H1 (cell line): ENCODE measurements at places on chromosomes 2 and 18. TPM values are rescaled to one million over a fixed set of nuclear protein-coding genes. Genes with fewer than 3 reads are reported as not detected.

DNA sequence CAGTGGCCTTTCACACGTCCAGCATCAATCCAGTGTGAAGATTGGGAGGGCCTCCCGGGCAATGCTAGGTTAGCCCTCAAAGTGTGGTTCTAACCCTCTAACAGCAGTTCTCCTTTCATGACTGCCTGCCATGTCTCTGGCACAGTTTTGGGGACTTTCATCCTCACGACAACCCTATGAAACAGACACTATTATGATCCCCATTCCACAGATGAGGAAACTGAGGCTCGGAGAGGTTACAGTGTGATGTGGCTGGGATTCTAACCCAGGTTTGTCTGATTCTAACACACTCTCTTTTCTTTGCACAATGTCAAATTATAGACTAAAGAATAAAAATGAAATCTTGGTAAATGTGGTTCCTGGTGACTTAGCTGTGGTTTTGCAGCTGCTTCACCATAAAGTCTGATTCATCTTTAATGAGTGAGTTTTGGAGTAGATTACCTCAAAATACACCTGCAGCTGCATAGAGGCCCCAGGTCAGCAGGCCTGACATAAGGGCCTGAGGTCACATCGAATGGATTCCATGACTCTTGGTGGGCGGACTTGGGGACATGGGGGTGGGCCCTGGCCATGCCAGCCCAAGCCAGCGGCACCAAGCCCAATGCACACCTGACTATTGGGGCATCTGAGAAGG is 214.4 kb downstream of the GLI2 start:
- no peaks in the 10 kb centered on the region; the same call in 1 of the 2 replicates for H3K4me1 ChIP-seq
- no peak overlapping the region for H3K4me3 ChIP-seq
- DNase-seq, result no peak
- H3K27ac ChIP-seq, result no peak overlapping the region
- H3K36me3 ChIP-seq, result no peaks in the 10 kb centered on the region

DNA sequence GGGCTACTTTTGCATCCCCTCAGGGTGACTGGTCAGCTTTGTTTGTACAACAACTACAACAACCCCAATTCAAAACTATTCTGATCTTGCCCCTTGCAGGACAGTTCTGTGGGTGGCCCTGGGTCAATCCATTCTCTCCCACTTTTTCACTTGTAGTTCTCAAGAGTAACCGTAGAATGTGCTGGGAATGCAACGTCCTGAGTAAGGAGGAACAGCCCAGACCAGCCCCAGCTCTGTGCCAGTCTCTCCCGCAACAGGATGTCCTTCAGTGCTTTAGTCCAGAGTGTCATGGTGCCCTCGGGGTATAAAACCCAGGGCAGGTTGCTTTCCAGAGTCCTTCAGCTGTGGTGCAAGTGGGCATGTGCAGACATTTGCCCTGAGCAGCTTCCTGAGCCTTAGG is 22.1 kb upstream of the TEX51 start:
- no peak for DNase-seq
- no peaks in the 10 kb centered on the region for H3K36me3 ChIP-seq
- H3K4me1 ChIP-seq, result peaks cover 3% of the 10 kb centered on the region; the same call in 1 of the 2 replicates
- H3K4me3 ChIP-seq, result no peak overlapping the region; the same call in 1 of the 2 replicates
- no peak overlapping the region for H3K27ac ChIP-seq

- H3K36me3 ChIP-seq, result no peaks in the 10 kb centered on the region
- no peak overlapping the region for H3K4me3 ChIP-seq
- DNase-seq, result no peak
- H3K4me1 ChIP-seq, result no peaks in the 10 kb centered on the region
- H3K27ac ChIP-seq, result no peak overlapping the region
Measured at GRCh38 chr2:30763151-30763660, 44.0 kb downstream of the CAPN13 start.

GRCh38 chr2:117935456-117935855 is 78.4 kb downstream of the CCDC93 start:
- H3K27me3 ChIP-seq, result no peaks in the 10 kb centered on the region
- H3K27ac ChIP-seq, result no peak overlapping the region
- DNase-seq, result no peak
- no peak overlapping the region for H3K4me3 ChIP-seq

Gene UGT1A3
- total RNA-seq, result not detected in 2 replicates

DNA sequence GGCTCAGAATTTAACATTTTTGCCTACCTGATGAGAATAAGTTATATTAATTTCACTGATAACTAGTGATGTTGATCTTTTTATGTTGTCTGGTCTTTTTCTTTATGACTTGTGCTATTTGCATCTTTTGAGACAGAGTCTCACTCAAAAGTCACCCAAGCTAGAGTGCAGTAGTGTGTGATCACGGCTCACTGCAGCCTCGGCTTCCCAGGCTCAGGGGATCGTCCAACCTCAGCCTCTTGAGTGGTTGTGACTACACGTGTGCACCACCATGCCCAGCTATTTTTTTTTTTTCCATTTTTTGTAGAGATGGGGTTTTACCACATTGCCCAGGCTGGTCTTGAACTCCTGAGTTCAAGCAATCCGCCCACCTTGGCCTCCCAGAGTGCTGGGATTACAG is 7.5 kb downstream of the SMCHD1 start:
- DNase-seq, result no peak
- no peaks in the 10 kb centered on the region for H3K4me1 ChIP-seq
- no peak overlapping the region for H3K4me3 ChIP-seq
- no peaks in the 10 kb centered on the region for H3K27me3 ChIP-seq

Gene PRSS56
- total RNA-seq, result not detected in 2 replicates

DNA sequence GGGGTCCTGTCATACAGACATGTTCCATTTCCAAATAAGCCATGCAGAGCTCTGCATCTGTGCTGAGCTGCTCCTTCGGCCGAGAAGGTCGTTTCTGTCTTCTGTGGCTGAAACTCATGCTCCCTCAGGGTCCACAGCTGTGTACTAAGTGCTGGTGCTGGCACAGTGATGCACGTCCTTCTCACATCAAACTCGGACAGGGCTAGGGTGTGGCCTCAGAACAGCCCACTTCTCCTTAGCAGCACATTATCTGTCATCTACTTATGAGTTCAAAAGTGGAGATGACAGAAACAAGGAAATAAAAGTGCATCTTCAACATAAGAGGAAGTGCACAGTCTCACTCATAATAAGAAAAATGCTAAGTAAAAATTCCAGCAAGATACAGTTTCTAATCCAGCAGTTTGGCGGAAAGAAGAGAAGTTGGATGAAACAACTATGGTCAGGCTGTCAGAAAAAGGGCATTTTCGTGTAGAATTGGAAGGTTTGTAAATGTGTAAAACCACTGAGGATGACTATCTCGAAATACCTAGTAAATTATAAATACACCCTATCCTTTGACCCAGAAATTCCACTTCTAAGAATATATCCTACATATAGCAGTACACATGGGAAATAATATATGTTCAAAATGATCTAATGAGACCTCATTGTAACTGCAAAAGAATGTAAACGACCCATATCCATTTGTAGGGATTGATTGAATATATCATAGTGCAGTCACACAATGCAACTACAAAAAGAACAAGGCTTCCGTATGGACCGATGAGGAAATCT is 53.7 kb upstream of the APCDD1 start:
- no peak for DNase-seq
- no peak overlapping the region for H3K27ac ChIP-seq
- no peaks in the 10 kb centered on the region for H3K36me3 ChIP-seq
- no peaks in the 10 kb centered on the region for H3K27me3 ChIP-seq
- H3K4me3 ChIP-seq, result no peak overlapping the region
- peaks cover 2% of the 10 kb centered on the region; the same call in 1 of the 2 replicates for H3K4me1 ChIP-seq

Gene SERPINB7
- total RNA-seq, result not detected in 2 replicates

- DNase-seq, result no peak
- H3K27me3 ChIP-seq, result no peaks in the 10 kb centered on the region
- H3K36me3 ChIP-seq, result no peaks in the 10 kb centered on the region
- no peak overlapping the region for H3K4me3 ChIP-seq
Measured at GRCh38 chr18:48813833-48814489, 136.8 kb downstream of the SMAD7 start.

DNA sequence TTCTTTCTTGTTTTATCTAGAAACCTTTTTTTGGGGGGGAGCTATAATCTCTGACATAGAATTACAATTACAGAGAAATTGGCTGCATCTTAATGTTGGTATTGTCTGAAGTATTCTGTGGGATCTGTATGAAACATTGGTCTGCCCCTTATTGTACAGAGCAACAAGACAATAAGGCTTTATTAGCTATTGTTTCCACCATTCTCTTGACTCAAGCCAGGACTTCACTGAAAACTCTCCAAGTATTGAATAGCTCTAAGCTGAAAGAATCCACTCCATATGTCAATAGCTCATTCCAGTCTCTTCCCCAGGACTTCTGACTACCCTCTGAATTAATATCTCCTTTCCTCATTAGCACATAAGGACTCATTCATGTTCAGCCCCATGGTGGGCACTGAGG is 77.8 kb downstream of the RHBDD1 start:
- DNase-seq, result no peak
- H3K36me3 ChIP-seq, result no peaks in the 10 kb centered on the region
- no peaks in the 10 kb centered on the region for H3K27me3 ChIP-seq
- no peaks in the 10 kb centered on the region for H3K4me1 ChIP-seq

Gene GNLY
- not detected in 2 replicates for total RNA-seq

GRCh38 chr2:105327690-105328089 is 1.8 kb downstream of the TGFBRAP1 start:
- H3K27me3 ChIP-seq, result no peaks in the 10 kb centered on the region
- no peak overlapping the region for H3K27ac ChIP-seq
- H3K36me3 ChIP-seq, result no peaks in the 10 kb centered on the region
- H3K4me1 ChIP-seq, result peaks cover 11% of the 10 kb centered on the region

Gene POTEC
- total RNA-seq, result 0.07 and 0.19 TPM in 2 replicates

Gene DTYMK
- 69.9 and 70.5 TPM in 2 replicates for total RNA-seq

DNA sequence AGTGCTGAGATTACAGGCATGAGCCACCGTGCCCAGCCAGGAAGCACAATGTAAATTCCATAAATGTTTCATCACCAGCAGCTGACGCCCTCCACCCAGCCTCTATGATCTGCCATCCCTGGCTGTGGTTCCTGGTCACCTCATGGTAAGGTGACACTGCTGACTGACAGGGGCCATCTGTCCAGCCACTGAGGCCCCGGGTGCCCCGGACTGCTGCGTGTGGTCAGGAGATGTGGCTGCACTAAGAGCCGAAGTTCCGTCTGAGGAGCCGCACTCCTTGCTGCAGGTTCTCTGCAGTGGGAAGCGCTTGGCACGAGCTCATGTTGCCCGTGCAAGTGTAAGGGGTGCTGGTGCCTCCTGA is 10.9 kb downstream of the NTSR2 start:
- H3K27ac ChIP-seq, result no peak overlapping the region
- H3K4me3 ChIP-seq, result no peak overlapping the region
- DNase-seq, result no peak
- H3K27me3 ChIP-seq, result no peaks in the 10 kb centered on the region
- H3K36me3 ChIP-seq, result no peaks in the 10 kb centered on the region
- H3K4me1 ChIP-seq, result no peaks in the 10 kb centered on the region

DNA sequence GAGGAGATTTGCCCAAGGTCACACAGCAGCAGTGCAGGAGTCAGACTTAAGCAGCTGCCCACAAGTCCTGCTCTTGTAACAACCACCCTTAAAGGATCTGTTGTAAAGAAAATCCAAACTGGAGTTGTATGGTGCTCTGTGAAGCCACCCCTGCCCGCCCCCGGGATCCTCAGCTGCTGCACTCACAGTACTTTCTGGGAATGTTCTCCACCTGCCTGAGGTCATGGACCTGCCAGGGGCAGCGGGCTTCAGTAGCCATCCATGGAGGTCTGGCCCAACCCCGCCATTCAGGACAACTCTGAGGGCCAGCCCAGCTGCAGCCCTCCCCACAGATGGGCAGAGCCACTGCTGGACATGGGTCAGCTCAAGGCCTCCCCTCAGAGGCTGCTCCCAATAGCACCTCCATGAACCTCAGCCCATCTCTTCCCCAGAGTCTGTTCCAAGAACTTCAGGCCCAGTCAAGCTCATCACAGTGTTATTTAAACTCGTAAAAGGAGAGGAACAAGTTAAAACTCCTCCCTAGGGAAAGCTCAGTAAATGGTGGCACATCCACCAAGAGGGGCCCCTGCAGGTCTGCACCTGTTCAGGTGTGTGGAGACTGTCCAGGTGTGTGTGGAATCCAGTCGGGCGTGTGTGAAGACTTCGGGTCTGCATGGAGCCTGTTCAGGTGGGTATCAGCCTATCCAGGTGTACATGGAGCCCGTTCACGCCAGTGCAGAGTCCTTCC is 39.4 kb upstream of the GPC1 start:
- no peak overlapping the region for H3K4me3 ChIP-seq
- no peak for DNase-seq
- no peak overlapping the region for H3K27ac ChIP-seq
- no peaks in the 10 kb centered on the region for H3K27me3 ChIP-seq

DNA sequence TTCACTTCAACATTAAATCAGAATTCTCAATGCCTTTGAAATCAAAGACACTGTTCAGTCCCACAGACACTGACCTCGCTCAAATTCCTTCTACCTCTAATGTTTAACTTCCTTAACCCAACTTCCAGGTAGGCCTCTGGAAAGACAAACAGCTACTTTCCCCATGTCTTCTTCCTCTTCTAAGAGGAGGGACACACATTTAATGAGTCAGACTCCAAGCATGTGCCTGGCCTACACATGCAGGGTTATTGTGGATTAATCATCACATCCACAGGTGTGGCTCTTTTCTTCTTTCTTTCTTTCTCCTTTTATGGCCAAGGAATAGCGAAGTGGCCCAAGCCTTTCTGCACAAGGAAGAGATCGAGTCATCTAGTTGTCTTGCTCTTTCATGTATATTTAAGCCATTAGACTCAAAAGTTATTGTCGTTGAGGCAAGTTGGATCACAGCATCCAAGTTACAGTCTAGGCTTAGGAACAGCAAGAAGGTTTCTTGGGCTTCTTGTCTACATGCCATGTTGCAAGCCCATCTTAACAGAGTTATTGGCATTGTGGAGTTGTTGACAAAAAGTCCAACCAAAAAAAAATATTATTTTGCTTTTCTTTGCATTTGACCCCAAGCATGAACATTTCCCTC is 387.8 kb downstream of the IRS1 start:
- H3K36me3 ChIP-seq, result no peaks in the 10 kb centered on the region
- no peak for DNase-seq
- H3K27me3 ChIP-seq, result no peaks in the 10 kb centered on the region

DNA sequence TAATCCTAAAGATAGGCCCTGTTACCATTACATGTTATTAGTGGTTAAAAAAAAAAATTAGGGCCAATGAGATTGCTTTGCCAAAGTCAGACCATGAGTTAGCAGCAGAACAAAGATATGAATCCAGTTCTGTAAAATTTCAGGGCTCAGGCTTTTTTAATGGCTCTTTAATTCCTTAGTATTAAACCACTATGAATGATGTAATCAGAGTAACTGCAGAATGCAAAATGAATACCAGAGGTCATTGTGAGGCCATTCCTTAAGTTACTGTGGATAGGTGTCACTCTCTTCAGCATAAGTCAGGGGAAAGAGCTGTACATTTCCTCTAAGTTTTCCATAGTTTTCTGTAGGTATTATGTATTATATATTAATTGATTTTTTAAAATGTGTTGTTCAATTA is 42.2 kb upstream of the TBR1 start:
- H3K4me3 ChIP-seq, result no peak overlapping the region
- H3K27ac ChIP-seq, result no peak overlapping the region
- no peak for DNase-seq
- H3K27me3 ChIP-seq, result no peaks in the 10 kb centered on the region
- no peaks in the 10 kb centered on the region for H3K36me3 ChIP-seq

GRCh38 chr2:11805024-11805423 is 58.6 kb downstream of the LPIN1 start:
- H3K4me3 ChIP-seq, result no peak overlapping the region
- H3K27me3 ChIP-seq, result no peaks in the 10 kb centered on the region
- H3K27ac ChIP-seq, result no peak overlapping the region

GRCh38 chr18:78069784-78070664 is 820.4 kb downstream of the GALR1 start:
- H3K27ac ChIP-seq, result no peak overlapping the region
- H3K4me1 ChIP-seq, result no peaks in the 10 kb centered on the region
- H3K27me3 ChIP-seq, result no peaks in the 10 kb centered on the region
- no peak for DNase-seq
- H3K36me3 ChIP-seq, result no peaks in the 10 kb centered on the region; the same call in 1 of the 2 replicates

Gene CIDEA
- not detected in 2 replicates for total RNA-seq

Gene TFPI
- total RNA-seq, result 6.8 and 7.1 TPM in 2 replicates
